ENCODE measurements at places on chromosomes 3 and 15.

DNA sequence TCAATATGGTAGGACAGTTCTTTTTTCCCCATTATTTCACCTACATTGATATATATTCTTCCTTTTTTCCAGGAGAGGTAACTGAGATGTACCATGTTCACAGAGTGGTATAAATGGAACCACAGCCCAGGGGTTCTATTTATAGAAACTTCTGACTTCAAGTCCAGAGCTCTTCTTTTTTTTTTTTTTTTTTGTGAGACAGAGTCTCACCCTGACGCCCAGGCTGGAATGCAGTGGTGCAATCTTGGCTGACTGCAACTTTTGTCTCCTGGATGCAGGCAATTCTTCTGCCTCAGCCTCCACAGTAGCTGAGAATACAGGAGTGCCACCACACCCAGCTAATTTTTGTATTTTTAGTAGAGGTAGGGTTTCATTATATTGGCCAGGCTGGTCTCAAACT, 267.1 kb upstream of the TPRG1 start:
- DNase-seq: no peak

DNA sequence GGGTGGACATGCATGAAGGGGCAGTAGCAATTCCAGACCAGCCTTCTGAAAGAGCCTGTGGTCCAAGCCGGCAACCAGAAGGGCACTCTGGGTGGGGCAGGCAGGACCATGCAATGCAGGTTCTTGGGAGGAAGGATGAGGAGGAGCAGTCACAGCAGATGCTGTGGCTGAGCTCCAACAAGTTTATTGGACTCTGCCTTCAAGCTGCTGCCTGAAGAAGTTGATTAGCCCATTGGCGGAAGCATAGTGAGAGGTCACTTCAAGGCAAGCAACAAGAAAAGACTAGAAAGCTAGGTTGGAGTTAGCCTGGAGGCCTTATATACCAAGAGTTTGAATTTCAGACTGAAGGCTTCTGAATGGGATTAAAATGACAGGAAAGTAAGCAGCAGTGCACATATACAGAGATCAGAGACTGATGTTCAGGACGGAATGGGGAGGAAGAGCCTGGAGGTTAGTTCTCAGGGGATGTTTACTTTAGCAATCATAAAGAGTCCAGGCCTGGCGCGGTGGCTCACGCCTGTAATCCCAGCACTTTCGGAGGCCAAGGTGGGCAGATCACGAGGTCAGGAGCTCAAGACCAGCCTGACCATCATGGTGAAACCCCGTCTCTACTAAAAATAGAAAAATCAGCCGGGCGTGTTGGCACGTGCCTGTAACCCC, 39.9 kb downstream of the SFMBT1 start:
- DNase-seq: no peak

GRCh38 chr15:42796955-42797782, 60.2 kb upstream of the CDAN1 start:
- no peak for DNase-seq

DNA sequence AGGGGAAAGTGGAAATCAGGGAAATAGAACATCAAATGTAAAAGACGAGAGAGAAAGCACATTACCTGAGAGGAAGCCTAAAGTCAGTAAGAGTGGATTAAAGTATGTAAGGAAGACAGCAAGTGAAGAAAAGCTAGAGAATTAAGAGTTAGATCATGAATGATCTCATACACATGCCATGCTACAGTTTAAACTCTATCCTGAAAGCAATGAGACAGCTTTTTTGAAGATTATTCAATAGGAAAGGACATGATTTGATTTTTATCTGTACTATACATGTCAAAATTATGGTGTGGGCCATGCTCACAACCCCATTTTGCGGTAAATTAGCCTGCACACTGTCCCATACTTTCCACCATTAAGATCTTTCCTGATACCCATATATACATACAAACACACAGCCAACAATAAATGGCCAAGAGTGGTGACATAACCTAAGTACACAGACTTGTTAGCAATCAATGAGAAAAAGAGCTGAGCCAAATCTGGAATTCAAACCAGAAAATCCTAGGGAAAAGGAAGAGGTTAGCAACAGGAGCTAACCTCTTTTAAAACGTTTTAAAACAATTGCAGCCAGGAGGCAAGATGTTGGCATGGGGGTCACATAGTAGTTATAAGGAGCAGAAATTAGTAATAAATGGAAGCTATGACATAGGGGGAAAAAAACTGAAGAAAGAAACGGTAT, 4.5 kb downstream of the MYO9A start:
- no peak for DNase-seq

GRCh38 chr3:59081071-59081470, 31.2 kb upstream of the CFAP20DC start:
- no peak for DNase-seq

- no peak for DNase-seq
Observed at GRCh38 chr3:47634996-47635395, 56.3 kb upstream of the CSPG5 start.

- no peak for DNase-seq
Observed at GRCh38 chr3:45123030-45123429, 23.1 kb downstream of the CDCP1 start.

DNA sequence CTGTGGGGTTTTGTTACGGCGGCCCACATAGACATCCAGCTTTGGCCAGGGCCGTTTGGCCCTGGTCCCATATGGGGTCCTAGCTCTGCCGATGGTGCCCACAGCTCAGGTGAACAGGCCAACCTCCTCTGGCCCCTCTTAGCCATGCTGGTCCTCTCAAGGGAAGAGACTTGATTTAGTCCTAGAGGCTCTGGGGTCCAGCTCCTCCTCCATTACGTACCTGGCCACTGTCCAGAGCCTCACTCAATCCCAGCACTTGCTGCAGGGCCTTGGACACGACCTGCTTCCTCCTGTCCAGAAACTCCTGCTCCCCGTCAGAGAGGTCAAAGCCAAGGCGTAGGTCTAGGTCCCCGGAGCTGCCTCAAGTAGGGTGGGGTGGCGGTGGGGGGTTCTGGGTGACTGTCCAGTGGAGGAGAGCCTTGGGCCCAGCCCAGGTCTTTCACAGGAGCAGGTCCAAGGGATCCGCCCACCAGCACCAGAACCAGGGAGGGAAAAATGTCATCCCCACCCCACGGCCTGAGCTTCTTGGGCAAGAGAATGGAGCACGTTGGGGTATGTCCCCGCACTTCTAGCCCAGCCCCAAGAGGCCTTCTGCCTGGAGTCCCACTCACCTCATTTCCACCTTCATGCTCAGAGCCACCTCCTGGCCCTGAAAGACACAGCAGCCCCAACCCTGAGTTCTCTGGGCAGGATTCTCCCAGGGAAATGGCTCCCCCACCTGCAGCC, 6.8 kb downstream of the PLA2G4F start:
- DNase-seq: peak; percentile 21
